ENCODE measurements at places on chromosomes 6 and 20.

- peak; percentile 35 for DNase-seq
Observed at GRCh38 chr6:77466451-77467437, 3.5 kb upstream of the HTR1B start.

- no peak for DNase-seq
Observed at GRCh38 chr6:3370361-3371221, 86.3 kb downstream of the SLC22A23 start.

- DNase-seq, result no peak
Observed at GRCh38 chr6:11437824-11438459, 99.6 kb upstream of the TMEM170B start.

GRCh38 chr20:11056414-11056813 lies 382.6 kb upstream of the JAG1 start:
- DNase-seq, result no peak

GRCh38 chr6:130559166-130559565 lies 193.3 kb downstream of the TMEM200A start:
- peak; percentile 19 for DNase-seq

- no peak for DNase-seq
Observed at GRCh38 chr6:52546192-52546591, 30.7 kb downstream of the TRAM2 start.

- no peak for DNase-seq
Observed at GRCh38 chr6:162181111-162181510, 546.5 kb downstream of the PRKN start.

- peak; percentile 67 for DNase-seq
Observed at GRCh38 chr6:143569040-143569439, 57.5 kb upstream of the FUCA2 start.

DNA sequence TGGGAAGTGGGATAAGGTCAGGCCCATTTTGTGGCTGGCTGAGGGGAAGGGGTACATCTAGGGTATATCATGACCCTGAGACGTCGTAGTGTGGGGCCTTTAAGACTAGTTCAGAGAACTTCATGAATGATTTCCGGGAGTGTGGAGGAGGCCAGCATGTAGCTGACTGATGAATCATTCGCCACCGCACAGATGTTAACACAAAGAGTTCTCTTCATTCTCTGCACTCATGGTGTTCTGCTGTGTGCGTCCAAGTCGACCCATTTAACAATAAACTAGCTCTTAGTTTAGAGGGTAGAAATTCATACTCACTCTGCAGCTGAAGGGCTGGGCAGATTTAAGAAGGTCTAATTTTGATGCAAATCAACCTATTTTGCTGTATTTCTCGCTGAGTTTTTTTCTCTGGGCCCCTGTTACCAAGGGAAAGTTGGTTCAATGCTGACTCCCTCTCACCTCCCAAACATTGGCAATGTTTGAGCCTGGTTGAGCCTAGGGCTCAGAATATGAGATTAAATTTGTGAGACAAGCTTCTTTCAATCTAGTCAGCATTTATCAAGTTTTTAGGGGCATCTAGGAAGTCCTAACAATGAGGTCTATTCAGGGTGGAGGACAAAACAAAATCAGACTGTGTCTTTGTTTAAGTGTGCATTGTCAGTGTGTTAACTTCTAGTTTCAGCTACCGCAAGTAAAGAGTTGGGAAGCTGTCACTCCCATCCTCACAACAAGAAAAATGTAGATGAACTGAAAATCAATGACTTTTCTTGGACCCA lies 106.8 kb upstream of the CBLN4 start:
- no peak for DNase-seq

DNA sequence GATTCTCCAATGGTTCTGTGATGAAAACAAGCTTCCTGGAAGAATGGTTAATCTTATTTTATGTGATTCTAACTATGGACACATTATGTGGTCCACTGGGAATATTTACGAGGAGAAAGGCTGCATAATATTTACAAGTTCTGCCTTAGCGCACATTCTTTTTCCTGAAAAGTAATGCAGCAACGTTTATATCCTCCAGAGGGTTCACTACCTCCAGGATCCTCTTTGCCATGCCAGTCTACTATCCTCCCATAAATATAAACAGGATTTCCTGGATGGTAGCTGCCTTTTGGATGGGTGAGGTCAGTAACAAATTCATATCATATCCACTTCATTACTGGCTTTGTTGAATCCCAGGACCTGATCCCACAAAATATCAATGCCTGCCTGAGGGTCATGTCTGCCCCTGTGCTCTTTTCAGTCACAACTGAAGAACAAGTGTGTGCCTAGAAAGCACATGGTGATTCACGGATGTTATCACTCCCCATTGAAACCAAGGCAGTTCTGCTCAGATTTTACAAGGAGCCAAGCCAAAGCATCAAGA lies 30.4 kb downstream of the ADGRF5 start:
- DNase-seq, result no peak

- DNase-seq, result no peak
Observed at GRCh38 chr6:25387911-25388310, 108.7 kb downstream of the CARMIL1 start.

DNA sequence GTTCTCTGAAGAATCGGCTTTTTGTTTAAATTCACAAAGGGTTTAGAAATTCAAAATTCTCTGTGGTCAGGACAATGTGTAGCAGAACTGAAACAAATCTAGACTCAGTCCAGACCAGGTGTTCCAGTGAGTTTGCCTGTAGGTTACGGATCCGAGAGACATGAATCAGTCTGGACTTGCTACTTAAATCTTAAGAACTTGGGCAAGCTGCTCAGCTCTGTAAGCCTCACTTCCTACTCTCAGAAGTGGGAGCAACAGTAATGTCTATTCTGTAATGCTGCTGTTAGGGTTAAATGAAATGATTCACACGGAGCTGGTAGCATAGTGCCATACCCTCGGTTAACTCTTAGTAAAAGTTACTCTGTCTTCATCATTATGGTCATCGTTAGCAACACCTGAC lies 37.7 kb downstream of the HECA start:
- DNase-seq, result no peak

GRCh38 chr6:105874835-105875626 lies 211.1 kb upstream of the PRDM1 start:
- no peak for DNase-seq

DNA sequence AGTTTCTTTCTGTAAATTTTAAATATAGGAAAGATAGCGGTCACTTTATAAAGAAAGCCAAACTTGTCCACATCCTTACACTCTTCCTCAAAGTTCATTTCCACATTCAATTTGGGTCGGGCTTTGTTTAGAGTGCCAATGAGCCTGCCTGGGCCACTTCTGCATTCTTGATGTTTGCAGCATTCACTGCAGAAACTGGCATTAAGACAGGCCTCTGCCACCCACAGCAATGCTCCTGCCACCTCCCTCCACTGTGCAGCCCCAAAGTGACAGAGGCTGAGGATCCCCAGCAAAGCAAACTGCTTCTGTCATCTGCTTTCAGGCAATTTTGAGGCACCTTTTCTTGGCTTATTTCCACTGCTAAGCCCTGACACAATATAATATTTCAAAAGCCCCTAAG lies 61.2 kb downstream of the TNFAIP3 start:
- DNase-seq, result no peak

- no peak for DNase-seq
Observed at GRCh38 chr6:21277601-21278374, 315.8 kb upstream of the SOX4 start.

GRCh38 chr6:20542927-20543602 lies 8.8 kb downstream of the CDKAL1 start:
- DNase-seq, result peak; percentile 53

GRCh38 chr6:147853574-147853973 lies 345.1 kb downstream of the SAMD5 start:
- no peak for DNase-seq

- DNase-seq, result no peak
Observed at GRCh38 chr6:107360476-107360875, 98.9 kb downstream of the PDSS2 start.
